Liver (tissue), 10 donors: ENCODE measurements at places on chromosomes 3 and 15.

- no peak for DNase-seq
Measured at GRCh38 chr15:31243895-31244294, 82.7 kb upstream of the KLF13 start.

DNA sequence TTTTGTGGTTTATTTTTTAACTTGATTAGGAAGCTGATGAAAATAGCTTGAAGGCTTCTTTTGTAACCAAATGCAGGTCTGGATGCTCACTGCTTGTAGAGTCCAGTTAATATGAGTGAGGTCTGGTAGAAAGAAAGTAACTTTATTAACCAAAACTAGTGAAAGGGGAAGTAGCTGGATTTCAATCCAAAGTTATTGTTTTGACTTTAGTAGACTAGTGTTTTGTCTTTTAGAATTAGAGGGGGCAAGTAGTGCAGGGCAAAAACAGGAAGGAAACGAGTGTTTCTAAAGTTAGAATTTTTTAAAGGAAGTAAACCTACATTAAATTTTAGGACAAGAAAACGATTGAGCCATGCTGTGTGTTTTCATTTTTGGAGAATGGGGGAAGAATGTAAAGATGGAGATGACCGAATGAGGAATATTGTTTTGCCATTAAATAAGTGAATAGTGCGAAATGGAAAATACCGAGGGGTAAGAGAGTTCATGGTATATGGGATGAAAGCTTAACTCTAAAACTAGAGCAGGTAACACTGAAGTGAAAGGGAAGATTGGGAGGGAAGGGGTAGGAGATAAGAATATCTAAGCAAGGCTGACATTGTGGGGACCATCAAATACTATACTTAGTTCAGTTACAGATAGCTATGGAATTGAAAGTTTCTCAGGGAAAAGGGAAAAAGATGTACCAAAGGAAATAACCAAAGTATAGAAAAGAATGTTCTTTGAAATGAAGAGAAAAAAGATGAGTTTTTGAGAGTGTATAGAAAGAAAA, 40.0 kb downstream of the USP3 start:
- DNase-seq, result no peak

GRCh38 chr3:123294296-123294938, 92.7 kb downstream of the SEC22A start:
- no peak for DNase-seq

DNA sequence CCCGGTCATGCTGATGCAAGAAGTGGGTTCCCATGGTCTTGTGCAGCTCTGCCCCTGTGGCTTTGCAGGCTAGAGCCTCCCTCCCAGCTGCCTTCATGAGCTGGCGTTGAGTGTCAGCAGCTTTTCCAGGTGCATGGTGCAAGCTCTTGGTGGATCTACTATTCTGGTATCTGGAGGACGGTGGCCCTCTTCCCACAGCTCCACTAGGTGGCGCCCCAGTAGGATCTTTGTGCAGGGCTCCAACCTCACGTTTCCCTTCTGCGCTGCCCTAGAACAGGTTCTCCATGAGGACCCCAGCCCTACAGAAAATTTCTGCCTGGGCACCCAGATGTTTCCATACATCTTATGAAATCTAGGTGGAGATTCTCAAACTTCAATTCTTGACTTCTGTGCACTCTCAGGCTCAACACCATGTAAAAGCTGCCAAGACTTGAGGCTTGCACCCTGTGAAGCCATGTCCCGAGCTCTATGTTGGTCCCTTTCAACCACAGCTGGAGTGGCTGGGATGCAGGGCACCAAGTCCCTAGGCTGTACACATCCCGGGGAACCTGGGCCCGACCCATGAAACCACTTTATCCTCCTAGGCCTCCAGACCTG, 238.4 kb upstream of the MDFIC2 start:
- DNase-seq, result peak; percentile 76

- DNase-seq, result no peak
Measured at GRCh38 chr3:9653565-9654248, 4.4 kb downstream of the MTMR14 start.

- DNase-seq, result no peak
Measured at GRCh38 chr3:178059119-178059518, 477.1 kb upstream of the KCNMB2 start.

DNA sequence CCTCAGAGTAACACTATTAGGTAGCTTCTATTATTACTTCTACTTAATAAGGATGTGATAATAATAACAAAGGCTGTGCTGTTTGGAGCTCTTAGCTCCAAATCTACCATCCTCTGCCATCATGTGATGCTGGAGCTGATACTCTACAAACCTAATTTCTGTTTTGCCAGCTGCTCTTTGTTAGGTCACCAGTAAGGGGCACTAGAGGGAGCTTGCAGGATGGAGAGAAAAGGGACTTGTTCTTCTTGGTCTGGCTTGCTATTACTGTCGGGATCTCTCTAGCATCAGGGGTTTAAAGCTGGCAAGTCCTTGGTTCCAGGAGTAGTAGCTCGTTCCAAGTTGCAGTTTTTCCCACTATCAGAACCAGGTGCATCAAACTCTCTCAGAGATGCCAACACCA, 194.9 kb upstream of the KBTBD8 start:
- DNase-seq, result no peak
